ENCODE measurements at places on chromosomes 6 and 20.

DNA sequence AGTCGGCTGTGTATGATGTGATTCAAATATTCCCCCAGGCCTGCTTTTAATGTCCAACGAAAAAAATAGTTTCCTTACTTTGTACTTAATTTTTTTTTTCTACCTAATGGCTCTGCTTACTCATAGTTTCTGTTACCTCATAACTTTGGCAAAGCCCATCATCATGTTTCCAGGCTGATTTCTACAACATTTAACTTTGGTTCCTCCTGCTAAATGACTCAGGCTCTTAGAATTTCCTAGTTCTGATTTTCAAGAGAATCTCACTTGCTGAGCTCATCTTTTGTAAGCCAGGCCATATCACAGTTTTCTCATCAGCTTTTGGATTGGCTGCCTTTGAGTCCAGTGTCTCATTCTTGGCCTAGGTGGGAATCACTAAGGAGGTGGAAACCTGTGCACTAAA is 323.1 kb downstream of the HDGFL1 start:
- peak; percentile 35 for DNase-seq

- no peak for DNase-seq
Measured at GRCh38 chr6:88734544-88734943, 228.9 kb downstream of the RNGTT start.

GRCh38 chr6:169997187-169997929 is 245.9 kb downstream of the ERMARD start:
- DNase-seq = no peak

DNA sequence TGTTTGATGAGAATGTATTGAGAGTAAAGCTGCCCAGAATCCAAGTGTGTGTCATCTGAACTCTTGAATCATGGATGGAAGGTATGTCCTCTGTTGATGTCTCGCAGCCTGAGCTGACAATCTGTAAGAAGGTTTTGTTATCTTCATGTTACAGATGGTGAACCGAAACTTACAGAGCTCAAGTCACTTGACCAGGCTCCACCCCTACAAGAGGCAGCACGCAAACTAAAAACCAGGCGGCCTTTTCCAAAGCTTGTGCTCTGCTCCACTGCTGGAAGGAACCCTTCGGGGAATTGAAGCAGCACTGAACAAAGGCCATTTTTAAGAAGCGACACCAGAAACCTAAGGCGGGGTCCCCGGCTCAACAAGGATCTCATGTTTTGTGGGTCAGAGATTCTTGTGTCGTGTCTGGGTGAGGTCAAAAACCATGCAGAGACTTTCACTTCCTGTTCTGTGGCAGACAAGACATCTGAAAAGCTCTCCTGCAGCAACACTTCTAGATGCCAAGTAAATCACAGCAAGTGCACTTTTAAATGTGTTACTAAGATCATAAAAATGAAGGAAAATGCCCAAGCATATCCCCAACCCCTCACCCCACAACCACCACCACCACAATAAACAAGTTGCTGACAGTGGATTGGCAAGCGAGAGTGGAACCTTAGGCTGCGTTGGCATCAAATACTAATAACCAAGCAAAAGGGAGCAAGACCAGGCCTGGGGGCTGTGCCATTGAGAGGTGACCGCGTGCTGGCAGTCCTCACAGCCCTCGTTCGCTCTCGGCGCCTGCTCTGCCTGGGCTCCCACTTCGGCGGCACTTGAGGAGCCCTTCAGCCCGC is 27.3 kb downstream of the NQO2 start:
- peak; percentile 82 for DNase-seq

DNA sequence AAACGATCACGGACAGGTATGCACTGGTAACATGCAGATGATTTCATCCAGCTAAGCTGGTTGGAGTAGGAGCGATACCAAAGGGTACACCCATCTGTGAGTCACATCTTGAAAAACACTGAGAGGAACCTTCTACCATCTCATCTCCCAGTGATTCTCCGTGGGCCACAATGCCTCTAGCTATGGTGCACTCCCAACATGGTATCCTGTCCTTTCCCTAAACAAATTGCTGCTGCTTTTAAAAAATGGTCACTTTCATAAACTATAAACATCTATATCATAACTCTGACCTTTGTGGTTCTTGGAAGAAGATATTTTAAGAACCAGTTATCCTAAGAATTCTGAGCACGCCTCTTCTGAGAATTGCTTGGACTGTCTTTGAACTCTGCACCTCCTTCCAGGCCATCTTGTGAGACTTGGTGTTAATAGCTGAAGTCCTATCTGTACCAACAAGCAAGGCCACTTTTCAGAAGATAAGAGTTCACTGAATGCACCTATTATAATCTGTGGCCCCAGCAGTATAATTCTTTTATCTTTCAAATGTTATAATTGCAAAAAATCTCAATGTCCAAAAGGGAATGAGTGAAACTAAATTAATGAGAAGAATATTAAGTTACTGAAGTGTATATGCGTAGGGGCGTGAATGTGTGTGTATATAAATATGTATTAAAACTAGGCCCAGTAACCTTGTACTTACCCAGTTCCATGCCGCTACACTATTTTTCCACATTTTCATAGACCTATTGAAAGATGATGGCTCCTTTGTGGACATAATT is 70.5 kb upstream of the TPD52L1 start:
- DNase-seq = peak; percentile 59

GRCh38 chr6:109795994-109796555 is 105.0 kb downstream of the FIG4 start:
- no peak for DNase-seq

DNA sequence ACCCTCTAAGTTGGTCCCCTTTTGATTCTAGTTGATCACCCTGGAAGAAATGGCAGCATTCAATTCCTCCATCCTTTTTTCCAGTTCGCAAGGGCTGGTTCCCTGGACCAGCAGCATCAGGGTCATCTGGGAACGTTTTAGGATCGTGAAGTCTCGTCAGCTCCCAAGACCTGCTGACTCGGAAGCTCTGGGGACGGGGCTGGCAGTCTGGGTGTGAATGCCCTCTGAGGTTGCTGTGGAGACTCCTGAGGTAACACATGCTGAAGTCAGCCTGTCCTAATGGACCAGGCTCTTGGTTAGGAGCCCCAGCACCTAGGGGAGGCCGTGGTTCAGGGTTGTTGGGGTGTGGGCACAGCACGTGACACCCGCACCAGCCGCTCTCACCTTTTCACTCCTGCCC is 164.1 kb downstream of the SYNDIG1 start:
- no peak for DNase-seq

DNA sequence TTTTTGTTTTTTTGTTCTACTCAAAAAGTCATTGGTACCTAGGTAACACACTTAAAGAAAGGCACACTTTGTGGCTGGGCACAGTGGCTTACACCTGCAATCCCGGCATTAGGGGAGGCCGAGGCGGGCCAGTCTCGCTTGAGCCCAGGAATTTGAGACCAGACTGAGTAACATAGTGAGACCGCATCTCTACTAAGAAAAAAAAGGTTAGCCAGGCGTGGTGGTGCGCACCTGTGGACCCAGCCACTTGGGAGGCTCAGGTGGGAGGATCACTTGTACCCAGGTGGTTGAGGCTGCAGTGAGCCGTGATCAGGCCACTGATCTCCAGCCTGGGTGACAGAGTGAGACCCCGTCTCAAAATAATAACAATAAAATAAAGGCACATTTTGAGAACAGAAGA is 67.4 kb upstream of the BHLHE23 start:
- no peak for DNase-seq
